ENCODE measurements at places on chromosomes 12 and 14.

DNA sequence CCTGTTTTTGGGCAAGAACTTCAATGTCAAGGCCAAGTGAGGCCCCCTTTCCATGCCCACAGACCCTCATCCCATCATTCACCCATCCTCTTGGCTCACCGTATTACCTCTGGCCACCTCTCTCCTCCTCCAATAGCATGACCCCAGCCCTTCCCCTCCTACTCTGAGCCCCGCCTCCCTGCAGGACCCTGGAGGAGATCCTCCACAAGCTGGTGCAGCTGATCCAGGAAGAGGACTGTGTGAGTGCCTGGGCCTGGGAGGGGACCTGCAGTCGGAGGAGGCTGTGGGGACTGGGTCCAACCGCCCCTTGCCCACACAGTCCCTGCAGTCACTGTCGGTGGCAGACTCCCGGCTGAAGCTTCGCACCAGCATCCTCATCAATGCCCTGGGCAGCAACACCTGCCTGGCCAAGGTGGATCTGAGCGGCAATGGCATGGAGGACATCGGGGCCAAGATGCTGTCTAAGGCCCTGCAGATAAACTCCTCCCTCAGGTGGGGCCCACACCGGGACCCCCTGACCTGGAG is 7.2 kb downstream of the CARMIL3 start:
- no peak for DNase-seq

DNA sequence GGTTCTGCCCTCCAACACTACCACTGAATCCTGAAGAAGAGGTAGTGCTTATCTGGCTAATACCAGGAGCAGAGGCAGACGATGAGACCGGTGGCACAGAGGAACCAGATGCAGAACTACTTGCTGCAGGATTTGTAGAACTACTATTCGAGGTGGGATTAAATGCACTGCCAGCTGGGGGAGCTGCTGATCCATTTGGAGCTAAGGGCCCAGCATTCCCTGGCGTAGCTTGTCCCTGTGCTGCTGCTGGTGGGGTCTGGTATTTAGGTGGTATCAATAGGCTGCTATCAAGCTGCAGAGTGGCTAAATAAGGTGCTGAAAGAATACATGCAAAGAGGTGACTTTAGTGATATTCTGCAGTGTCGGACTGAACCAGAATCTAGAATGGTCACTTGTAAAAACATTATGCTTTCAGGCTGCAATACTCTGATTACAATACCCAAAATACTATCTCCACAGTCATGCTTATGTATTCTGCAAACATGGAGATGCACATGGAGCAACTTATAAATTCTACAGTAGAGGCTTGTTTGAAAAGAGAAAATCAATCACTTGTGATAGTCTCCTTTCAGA is 294.2 kb downstream of the MED13L start:
- no peak for DNase-seq

DNA sequence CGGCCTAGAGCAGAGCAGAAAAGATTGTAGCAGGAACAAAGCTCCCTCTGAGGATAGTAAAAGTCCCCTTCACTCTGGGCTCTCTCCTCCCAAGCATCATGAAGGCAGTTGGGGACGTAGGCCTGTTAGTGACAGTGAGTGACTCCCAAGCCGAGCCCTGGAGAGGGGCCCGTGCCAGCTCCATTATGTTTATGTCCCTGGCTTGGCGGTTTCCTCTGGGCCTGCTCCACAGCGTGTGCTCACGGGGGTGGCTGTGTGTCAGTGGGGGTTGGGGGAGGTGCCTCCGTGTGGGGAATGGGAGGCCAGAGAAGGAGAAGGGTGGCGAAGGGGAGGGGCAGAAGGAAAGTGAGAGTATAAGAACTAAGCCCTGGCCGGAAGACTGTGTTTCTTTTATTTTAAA is 170.0 kb upstream of the VASH1 start:
- DNase-seq: no peak

DNA sequence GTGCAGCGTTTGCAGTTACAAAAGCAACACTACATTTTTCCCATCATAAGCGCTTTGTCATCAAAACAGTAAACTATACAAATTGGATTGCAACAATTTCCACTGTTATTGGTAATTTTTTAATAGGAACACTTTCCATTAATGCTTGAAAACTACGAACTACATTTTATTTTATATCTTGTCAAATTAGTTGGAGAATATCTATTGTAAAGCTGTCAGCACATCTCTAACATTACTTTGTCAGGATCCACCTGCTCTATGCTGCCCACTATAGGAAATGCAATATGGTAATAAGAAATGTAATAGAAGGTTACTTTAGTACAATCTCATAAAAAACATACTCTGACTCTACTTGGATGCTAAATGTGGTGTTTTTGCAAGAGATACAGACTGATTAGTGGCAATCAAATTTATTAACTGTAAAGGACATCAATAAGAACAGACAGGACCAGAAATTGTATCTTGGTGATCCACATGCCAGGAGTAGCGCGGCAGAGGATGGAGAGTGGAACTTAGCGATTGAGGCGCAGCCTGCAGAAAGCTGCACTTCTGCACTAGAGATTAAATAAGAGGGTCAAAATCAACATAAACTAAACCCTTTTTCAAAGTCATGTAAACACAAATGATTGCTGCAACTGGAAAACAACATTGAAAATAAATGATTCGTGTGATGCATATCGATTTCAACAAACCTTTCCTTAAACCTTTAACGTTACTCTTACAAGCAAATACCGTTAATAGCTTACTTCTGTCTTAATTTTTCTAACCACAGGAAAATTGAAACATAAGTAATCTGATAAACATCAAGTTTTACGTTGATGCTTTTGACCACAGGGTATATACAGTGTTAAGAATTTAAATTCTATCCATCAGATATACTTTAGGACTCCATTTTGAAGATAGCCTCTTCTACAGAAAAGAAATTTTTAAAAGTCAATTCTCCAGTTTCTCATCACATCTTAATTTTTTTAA is 3.6 kb upstream of the ARID2 start:
- peak; percentile 31 for DNase-seq

DNA sequence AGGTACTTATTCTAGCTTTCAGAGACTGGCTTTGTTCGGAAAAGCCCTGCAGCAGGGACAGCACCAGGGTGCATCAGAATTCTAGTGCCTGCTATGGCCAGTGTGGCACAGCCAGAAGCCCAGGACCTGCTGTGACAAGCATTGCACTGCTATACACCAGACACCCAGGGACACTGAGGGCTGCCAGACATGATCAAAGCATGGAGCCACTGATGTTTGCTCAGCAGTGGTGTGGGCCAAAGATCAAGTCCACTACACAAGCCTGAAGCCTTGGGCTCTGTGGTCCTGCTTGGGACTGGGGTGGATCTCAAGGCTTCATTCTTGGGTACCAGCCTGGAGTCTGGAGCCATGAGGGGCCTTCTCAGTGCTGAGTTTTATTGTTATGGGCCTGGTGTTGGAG is 36.1 kb upstream of the CDKN3 start:
- DNase-seq: no peak

GRCh38 chr14:105034315-105035039 is 13.6 kb upstream of the CDCA4 start:
- no peak for DNase-seq

- DNase-seq: no peak
Measured at GRCh38 chr12:94831081-94831751, 172.3 kb downstream of the NDUFA12 start.

- DNase-seq: no peak
Measured at GRCh38 chr12:96063046-96063445, 27.7 kb upstream of the LTA4H start.
